ENCODE measurements at places on chromosomes 16 and 17.

DNA sequence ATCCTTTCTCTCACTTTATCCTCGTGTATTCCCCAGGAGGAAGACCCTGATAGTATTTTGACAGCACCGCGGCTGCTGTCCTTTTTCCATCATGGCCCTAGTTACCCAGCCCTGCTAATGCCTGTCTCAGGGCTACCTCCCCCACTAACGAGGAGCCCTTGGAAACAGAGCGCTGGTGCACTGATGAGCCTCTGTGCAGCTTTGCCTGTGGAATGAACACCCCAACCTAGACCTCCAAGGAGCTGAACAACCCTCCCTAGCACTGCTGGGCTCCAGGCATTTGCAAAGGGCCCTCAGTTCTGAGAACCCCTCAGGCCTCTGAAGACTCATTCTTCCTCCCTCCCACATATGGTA lies 23.3 kb upstream of the CCL1 start:
- DNase-seq: no peak

DNA sequence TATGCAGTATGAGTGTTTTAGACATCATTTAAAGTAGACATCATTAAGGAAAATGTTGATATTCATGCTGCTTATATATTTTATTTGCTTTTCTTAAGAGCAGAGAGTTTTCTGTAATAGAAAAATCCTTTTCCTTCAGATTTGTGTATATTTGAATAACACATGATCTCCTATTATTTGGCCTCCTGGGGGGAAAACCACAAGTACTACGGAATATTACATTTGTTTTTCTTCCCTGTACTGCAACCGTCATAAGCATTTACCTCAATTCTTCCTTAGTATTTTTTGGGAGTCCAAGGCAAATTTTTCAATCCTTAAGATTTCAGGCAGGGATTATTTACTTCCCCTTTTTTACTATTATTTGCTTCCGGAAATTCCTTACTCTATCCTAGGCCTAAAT lies 6.0 kb downstream of the RSPRY1 start:
- no peak for DNase-seq

- DNase-seq: no peak
These were observed 445.3 kb upstream of the TOM1L1 start for GRCh38 chr17:54455251-54455868.

DNA sequence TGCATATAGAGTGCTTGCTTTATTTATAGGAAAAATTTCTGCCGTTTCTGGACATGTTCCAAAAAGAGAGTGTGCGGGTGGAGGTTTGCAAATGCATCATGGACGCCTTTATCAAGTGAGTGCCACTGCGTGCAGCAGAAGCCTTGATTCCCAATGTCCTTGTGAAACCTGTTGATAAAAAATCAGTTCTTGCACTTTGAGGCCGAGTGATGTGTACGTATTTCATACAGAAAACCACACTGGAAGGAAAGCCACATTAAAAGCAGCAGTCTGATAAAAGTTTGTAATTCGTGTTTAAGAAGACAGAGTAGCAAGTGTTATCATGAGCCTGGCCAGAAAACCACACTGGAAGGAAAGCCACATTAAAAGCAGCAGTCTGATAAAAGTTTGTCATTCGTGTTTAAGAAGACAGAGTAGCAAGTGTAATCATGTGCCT lies 78.0 kb downstream of the KNOP1 start:
- no peak for DNase-seq

DNA sequence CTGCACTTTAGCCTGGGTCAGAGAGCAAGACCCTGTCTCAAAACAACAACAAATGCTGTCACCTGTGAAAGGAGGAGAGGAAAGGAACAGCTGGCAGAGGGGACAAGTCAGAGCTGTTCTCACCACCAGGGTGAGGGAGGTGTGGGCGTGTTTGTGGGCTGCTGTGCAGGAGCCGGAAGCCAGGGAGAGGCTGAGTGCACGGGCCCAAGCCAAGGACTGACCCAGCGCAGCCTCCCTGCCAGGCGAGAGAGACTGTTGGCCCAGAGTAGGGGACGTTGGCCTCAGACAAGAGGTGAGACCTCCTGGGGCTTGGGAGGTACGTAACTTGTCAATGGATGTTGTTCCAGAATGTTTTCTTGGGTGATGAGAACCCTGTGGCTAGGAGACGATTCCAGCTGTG lies 10.7 kb downstream of the SPNS2 start:
- no peak for DNase-seq
